ENCODE measurements at places on chromosomes 2 and 18. TPM values are rescaled to one million over a fixed set of nuclear protein-coding genes. Genes with fewer than 3 reads are reported as not detected.

The ABCB11 gene
- total RNA-seq, result not detected

- DNase-seq, result no peak
Observed at GRCh38 chr2:231167745-231168459, 30.5 kb upstream of the ARMC9 start.

GRCh38 chr2:236633219-236633570 is 63.6 kb downstream of the ACKR3 start:
- no peak for DNase-seq

GRCh38 chr2:29053670-29054400 is 20.5 kb downstream of the PCARE start:
- DNase-seq, result no peak

GRCh38 chr18:62372882-62373281 is 47.8 kb downstream of the TNFRSF11A start:
- no peak for DNase-seq

DNA sequence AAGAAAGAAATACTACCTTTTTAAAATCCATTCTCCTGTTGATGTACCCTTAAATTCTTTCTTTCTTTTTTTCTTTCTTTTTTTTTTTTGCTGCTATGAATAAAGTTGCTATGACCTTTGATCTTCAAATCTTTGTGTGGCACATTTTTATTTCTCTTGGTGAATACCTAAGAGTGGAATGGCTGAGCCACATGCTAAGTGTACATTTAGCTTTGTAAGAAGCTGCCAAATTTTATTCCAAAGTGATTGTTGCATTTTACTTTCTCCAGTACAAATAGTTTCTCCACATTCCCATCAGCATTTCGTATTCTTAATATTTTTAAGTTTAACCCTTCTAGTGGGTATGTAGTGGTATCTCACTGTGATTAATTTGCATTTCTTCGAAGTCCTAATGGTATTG is 88.8 kb upstream of the RAB27B start:
- no peak for DNase-seq
